NCI-H524 (cell line): ENCODE measurements at places on chromosomes 12 and 14.

DNA sequence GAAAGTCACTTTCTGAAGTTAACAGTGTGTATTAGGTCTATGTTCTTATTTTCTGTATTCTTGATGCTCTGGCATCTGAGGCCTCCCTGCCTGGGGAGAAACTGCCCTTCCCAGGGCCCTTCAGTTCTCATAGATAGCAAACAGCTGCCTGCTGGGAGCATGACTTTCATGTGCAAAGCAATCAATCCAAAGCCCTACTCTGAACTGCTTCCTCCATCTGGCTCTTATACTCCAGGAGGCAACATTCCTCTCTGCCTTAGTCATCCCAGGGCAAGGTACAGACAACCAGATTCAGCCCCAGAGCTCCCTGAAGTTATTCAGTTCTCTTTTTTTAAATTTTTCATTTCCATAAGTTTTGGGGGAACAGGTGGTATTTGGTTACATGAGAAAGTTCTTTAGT lies 41.7 kb upstream of the RIN3 start:
- DNase-seq = peak; percentile 47

- DNase-seq = peak; percentile 74
These were observed 29.0 kb downstream of the SERPINA11 start for GRCh38 chr14:94423453-94424056.

- no peak for DNase-seq
These were observed 31.2 kb downstream of the VEZT start for GRCh38 chr12:95248604-95249360.

DNA sequence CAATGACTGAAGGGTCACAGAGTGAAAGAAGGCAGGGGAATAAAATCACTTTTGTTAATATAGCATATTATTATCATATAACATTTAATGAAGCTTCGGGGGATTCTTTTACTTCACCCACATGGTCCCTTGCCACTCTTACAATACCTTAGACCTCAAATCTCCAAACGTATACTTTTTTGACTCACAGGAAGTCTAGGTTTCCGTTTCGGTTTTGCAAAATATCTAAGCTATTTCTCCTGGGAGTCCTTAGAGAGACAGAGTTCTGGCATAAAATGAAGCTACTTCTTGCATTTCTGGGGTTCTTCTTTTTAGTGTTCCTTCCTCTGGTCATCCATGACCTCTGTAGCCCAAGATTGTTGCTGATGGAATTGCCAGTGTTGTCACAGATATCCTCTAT lies 590.5 kb upstream of the ATP2B1 start:
- no peak for DNase-seq

GRCh38 chr12:27006797-27007467 lies 7.3 kb downstream of the TM7SF3 start:
- DNase-seq = no peak

- no peak for DNase-seq
These were observed 1221.0 kb downstream of the AACS start for GRCh38 chr12:126286203-126286602.

GRCh38 chr12:52916216-52916615 lies 11.3 kb upstream of the KRT8 start:
- no peak for DNase-seq

- peak; percentile 46 for DNase-seq
These were observed 401.4 kb downstream of the RPL10L start for GRCh38 chr14:46250113-46250703.

DNA sequence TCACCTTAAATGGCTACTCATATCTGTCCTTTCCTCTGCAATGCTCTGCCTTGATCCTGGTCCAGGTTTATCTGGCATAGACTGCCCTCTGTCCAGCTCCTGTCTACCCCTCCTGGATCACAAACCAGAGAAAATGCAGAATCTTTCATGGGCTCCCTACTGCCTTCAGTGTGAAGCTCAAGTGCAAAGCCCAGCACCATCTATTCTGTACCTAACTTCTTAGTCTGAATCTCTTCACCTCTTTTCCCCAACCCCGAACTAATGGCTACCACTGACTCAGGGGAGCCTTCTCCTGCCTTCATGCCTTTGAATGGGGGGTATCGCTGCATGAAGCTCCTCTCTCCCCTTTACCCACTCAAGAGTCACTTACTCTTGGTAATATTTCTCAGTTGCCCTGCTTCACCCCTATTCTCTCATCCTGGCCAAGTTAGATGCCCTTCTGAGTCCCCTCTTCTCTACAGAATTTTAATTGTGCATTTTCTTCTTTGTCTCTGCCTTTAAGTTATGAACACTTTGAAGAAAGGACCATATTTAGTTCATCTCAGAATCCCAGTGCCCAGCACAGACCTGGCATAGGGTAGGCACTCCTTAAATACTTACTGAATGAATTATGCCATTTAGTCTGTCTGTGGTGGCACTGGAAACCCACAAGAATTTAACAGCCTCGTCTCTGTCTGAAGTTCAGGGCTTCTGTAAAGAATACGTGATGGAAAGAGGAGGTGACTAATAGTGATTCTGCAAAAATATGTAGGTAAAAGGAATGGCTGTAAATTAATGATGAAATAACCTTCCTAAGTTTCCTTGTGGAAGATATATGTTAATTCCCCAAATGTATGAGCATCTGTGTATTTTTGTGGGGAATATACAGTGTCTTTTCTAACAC lies 191.3 kb upstream of the AMIGO2 start:
- no peak for DNase-seq

DNA sequence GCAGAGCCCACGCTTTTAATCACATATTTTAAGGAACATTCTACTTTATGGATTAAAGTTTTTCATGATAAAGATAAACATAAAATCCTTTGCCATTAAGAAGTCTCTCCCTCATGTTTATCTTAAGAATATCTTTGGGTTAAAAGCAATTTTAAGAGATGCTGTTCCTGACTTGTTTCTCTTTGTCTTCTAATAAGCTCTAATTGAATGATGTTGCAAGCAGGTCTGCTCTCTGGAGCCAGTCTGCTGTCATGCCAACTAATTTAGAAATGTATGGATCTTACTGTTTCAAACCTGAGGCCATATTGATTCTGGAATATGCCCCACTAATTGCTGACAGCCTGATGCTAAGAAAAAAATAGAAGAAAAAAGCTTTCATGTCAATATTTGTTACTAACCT lies 173.6 kb downstream of the TTC8 start:
- DNase-seq = no peak

DNA sequence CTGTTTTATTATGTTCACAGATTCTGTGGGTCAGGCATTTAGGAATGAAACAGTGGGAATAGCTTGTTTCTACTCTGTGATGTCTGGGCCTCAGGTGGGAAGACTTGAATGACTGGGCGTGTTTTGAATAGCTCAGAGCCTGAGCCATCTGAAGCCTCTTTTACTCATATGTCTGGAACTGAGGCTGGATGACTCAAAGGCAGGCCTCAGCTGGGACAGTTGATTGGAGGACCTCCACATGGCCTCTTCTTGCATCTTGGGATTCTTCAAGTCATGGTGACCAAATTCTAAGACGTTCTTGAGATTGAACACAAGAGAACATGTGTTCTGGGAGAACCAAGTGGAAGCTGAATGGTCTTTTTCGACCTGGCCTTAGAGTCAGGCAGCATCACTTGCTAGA lies 45.8 kb upstream of the TBX3 start:
- no peak for DNase-seq

GRCh38 chr12:94658931-94659330 lies 8.6 kb upstream of the TMCC3 start:
- DNase-seq = no peak

- no peak for DNase-seq
These were observed 200.9 kb downstream of the RAD51B start for GRCh38 chr14:68020493-68020892.

- no peak for DNase-seq
These were observed 61.6 kb downstream of the GARIN6 start for GRCh38 chr12:99709116-99709515.

DNA sequence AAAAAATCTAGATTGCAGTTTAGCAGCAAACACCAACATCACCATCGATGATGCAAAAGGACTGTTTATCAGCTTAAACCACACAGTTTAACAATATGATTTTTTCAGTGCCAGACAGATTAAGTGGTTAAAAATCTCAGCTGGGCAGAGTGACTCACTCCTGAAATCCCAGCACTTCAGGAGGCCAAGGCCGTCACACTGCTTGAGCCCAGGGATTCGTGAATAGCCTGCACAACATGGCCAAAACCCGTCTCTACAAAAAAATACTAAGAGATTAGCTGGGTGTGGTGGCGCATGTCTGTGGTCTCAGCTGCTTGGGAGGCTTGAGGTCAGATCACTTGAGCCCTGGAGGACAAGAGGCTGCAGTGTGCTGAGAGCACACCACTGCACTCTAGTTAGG lies 8.9 kb downstream of the RSRC2 start:
- no peak for DNase-seq

GRCh38 chr12:180445-180844 lies 33.5 kb downstream of the SLC6A12 start:
- DNase-seq = no peak

DNA sequence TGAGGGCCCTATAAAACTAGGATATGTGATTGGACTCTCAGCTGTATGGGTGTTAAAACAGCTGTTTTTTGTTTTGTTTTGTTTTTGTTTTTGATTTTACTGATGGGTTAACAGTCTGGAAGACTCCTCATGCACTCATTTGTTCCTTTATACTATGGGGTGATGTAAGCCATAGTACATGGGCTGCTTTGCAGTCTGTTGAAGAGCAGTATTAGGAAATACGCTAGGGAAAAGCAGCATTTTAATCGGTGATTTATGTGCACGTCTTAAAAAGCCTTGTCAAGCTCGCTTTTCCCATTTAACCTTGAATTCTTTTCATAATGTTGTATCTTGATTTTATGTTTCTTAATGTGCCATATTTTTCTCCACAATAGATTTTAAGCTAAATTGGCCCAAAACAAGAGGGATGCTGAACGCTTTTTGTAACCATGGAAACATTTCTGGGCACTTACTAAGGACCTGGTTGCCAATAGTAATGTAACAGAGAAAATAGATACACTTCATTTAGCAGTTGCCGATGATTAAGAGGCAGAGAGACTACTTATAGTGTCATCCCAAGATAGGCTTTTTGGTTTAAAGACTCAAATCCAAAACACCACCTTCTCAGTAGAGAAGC lies 244.0 kb downstream of the SNAPC1 start:
- no peak for DNase-seq

DNA sequence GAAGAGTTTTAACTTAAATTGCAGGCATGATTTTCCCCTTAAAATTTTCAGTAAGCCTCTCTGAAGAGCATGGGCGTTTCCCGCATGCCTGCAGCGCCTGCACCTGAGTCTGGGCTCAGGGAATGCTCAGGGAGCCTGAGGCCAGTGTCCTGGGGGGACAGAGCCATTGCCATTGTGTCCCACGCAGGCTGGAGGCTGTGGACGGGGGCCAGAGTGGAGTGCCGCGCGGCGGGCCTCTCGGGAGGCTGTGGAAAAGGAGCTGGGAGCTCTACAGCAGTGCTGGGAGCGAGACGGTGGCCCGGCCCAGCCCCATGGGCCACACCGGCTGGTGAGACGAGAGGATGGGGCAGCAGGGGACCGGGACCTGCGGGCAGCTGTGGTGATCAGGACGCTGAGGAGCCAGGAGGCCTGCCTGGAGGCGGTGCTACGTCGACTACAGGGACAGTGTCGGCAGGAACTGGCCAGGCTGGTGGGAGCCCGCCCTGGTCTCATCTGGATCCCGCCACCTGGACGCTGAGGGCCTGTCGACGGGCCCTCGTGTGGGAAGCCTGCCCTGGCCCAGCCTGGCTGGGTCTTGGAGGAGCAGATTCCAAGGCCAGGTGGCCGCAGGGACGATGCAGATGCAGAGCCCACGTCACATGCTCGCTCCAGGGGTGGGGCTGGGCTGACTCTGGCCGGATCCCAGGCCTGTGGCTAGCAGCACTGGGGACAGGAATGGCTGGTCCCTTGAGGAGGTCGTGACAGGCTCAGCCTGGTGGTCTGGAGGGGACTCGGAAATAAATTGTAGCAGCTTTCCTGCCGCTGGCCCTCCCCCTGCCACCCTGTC lies 7.6 kb downstream of the TEDC1 start:
- DNase-seq = no peak

DNA sequence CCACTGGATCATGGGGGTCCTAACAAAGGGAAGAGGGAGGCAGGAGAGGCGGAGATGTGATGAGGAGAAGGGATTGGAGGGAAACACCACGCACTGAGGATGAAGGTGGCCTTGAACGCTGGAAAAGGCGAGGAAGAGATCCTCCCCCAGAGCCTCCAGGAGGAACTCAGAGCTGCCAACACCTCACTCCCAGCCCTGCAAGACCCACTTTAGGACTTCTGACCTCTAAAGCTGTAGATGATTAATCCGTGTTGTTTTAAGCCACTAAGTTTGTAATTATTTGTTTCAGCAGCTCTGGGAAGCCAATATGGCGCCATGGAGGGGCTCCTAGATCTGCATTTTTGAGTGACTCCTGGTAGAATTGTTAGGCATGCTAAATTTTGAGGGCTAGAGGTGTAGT lies 74.6 kb upstream of the CEP83 start:
- no peak for DNase-seq
